Sigmoid colon (tissue), 7 donors: ENCODE measurements at places on chromosomes 12 and 14.
A peak's percentile ranks its signal among the peaks of the same experiment; 100 is the strongest.

DNA sequence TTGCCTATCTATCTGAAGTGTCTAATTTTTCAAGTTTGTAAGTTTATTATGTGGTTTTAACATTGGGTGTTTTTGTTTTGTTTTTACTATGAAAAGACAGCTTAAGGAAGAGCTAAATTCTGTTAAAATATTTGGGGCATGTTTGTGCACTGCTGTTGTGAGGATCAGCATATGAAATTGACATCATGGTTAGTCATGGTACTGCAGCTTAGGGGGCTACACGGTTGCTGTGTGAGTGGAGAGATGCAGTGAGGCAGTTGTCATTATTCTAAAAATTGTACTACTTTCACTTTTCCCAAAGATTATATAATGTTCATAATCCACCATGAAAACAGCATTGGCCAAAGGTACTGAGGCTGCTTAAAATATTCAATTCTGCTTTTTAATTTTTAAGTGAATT, 49.0 kb downstream of the ZC3H14 start:
- no peak for DNase-seq

DNA sequence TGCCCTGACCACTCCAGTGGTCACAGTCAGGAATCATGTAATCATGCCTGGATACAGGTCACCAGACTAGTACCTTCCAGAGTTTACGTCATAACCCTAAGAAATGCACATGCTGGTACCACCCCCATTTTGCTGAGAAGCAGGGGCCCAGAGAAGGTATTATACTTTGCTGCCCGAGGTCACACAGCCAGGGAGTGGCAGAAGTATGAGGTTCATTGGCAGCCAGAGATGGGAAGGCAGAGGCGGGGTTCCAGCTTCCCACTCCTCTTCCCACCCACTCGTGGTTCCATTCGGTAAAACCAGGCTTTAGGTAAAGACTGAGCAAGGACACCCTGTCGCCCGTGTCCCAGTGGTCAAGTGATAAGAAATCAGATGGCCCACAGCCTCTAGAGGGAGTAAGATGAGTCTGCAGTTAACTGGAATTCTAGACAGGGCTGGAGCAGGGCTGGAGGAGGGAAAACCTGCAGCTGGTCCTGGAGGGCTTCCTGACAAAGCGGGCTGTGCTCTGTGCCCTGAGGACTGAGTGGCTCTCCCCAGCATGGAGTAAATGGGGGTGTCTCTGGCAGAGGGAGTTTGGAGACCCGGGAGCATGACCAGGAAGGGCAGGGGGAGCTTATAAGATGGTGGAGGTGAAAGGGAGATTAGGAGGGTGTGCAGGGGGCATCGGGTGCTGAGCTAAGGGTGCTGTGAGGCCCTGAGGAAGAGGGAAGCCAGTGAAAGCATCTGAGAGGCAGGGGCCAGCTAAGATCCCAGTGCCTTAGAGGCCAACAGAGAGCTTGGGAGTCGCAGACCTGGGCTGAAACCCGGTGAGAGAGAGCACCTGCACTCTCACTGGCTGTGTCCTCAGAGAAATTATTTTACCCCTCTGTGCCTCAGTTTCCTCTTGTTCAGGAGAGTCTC, 5.7 kb downstream of the FAM222A start:
- no peak for DNase-seq

DNA sequence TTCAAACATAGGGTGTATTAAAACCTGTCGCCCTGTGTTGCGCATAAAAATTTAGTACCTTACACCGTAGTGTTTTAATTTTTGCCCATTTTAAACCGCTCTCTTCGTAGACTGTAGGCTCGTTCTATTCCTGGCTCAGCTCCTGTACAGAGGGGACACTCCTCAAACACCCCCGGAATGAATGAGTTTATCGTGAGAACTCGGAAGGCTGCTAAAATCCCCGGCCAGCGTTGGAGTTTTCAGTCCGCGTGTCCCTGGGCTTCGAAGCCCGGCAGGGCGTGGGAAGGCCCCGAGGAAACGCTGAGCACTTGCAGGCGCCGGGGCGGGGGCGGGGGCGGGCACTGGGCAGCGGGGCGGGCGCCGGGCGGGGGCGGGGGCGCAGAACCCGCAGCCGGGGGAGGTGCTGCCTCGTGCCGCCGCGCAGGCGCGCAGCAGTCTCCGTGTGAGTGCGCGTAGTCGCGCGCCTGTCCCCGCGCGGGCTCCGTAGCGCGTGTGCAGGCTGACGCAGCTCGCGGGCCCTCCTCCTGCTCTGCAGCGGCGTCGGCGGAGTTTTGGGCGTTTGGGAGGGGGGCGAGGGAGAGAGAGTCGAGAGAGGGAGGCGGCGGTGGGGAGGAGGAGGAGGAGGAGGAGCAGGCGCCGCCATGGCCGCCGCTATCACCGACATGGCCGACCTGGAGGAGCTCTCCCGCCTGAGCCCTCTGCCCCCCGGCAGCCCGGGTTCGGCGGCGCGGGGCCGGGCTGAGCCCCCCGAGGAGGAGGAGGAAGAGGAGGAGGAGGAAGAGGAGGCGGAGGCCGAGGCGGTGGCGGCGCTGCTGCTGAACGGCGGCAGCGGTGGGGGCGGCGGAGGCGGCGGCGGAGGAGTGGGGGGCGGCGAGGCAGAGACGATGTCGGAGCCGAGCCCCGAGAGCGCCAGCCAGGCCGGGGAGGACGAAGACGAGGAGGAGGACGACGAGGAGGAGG, at the start of gene AEBP2:
Gene AEBP2 (plus strand): TSS at position 434 of the 960 bp plus-strand sequence. CDS start 208 bp downstream, at position 642.
- peak; percentile 98 for DNase-seq

DNA sequence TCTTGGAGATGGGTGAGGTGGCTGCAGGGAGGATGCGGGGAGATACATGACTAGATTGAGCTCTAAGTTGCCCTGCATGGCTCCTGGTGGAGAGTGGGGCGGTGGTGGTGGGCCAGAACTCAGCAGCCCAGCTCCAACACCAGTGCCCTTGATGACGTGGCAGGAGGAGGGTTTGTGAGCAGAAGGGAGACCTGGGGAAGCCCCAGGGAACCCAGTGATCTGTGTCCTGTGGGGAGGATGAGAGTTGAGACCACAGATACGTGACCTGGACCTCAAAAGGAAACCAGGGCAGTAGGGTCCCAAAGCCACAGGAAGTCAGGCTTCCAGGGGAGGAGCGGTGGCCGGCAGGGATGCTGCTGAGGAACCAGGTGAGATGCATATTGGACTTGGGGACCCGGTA, 989.1 kb upstream of the TMEM132C start:
- DNase-seq, result no peak

DNA sequence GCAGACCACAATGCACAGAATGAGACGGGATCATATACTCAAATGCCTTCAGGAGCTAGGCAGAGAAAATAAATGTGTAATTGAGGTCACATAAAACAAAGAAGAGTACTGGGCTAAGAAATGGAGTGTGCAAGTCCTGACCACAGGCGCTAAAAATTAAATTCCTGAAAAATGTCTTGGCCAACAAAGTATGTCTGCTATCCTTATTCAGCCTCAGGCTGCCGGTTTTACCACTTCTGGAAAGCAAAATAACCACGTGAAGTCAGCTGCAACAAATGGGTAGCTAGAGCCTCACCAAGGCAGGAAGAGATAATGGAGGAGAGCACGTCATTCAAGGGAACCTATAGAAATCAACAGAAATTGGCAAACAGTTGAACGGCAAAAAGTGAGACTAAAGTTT, 3.1 kb downstream of the PYGL start:
- no peak for DNase-seq
